ENCODE measurements at places on chromosomes 7 and 10.
A peak's percentile ranks its signal among the peaks of the same experiment; 100 is the strongest.

GRCh38 chr7:141416650-141417270 lies 134.4 kb upstream of the AGK start:
- DNase-seq, result no peak

- peak; percentile 67 for DNase-seq
These were observed 10.4 kb downstream of the KLHL7 start for GRCh38 chr7:23115991-23116390.

GRCh38 chr10:113924664-113925063 lies 70.2 kb downstream of the NHLRC2 start:
- no peak for DNase-seq

GRCh38 chr7:106102387-106102966 lies 9.6 kb downstream of the SYPL1 start:
- DNase-seq, result no peak

GRCh38 chr7:158716802-158717201 lies 12.2 kb upstream of the NCAPG2 start:
- DNase-seq, result no peak

DNA sequence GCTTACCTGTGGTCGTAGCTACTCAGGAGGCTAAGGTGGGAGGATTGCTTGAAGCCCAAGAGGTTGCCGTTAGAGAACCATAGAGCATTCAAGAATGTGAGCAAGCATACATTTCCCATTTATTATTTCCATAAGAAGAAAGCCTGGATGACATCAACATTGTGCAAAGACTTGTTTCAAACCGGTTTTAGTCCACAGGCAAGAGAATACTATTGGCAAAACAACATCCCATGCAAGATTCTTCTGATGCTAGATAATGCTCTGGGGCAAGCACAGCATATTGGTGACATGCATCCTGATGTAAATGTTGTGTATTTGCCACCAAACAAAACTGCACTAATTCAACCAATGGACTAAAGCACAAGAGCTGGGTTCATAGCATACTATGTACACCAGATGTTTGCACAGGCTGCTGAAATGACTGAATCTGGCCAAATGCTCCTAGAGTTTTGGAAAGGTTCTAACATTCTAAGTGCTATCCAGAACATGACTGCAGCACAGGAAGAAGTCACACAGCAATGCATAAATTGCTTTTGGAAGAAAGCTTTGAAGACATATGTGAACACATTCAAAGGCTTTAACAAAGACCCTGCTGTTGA lies 42.6 kb downstream of the OTUD1 start:
- no peak for DNase-seq

DNA sequence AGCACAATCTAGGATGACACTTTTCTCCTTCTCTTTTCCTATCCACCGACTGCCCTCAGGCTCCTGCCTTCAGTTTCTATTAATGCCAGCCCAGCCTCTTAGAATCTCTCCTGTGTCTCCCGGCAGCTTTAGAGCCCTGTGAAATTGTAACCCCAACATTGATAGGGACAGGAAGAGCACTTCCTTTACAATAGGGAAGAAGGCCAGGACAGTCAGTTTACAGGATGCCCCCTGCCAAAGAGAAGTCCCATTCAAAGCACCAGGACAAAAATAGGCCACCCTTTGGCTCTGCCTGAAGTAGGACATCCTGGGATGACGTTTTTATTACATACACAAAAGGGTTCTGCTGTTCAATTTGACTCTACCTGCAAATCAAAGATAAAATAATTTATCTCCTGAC lies 64.7 kb upstream of the ANK3 start:
- no peak for DNase-seq

- no peak for DNase-seq
These were observed 21.8 kb downstream of the DPYSL4 start for GRCh38 chr10:132208462-132209050.

DNA sequence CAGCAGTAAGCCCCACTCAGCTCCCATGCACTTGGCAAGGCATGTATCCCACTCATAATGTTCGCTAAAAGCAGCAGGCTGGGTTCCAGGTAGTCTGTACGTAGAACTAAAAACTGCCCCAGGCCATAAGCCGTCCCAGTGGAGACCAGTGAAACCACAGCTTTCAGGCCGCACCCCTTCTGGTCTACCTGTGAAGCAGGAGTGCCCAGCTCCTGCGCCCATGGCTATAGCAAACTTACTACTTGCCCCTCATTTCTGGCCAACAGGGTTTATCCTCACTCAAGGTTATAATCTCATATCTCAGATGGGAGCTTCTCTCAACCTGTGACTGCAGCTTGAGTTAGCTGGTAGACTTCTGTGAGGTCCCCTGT lies 338.2 kb upstream of the LRRTM3 start:
- no peak for DNase-seq

DNA sequence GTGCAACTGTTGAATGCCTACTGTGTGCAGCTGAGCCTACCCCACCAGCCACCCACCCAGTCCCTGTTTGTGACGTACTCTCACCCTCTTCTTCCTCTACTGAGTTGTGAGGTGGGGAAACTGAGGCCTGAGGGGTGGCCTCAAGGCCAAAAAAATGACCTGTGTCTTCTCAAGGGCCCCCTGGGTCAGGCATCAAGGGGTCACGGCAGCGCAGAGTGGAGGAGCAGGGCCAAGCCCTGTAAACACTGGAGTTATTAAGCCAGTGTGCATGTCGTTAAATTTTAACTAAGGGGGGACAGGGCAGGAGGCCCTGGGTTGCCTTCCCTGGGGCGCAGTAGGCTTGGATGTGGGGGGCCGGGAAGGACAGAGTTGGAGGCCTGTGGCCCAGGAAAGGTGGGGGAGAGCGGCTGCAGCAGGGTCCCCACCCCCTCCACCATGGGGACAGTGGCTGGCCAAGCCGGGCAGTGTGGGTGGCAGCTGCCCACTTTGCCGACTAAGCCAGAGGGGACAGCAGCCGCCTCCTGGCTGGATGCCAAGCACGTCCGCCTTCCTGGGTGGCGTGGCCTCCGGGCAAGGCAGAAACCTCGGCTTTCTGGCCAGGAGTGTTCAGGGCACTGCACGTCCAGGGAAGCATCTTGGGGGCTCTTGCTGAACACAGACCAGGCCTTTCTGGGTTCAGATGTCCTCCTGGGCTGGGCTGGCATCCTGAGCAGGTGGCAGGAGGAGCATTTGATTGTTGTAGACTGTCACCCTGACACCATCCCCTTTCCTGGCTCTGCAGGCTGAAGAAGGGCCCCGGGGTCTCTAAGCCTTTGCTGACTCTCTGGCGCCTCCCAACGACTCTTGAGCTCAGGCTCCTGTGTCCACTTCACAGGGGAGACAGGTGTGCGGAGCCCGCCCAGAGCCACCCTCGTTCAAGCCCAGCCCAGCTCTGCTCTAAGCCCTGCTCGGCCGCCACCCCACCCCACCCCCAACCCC lies 1.9 kb downstream of the SLC29A4 start:
- DNase-seq, result peak; percentile 49

GRCh38 chr10:35386594-35387174 lies 50.4 kb downstream of the CCNY start:
- no peak for DNase-seq

GRCh38 chr10:115939101-115939854 lies 333.7 kb downstream of the GFRA1 start:
- no peak for DNase-seq

DNA sequence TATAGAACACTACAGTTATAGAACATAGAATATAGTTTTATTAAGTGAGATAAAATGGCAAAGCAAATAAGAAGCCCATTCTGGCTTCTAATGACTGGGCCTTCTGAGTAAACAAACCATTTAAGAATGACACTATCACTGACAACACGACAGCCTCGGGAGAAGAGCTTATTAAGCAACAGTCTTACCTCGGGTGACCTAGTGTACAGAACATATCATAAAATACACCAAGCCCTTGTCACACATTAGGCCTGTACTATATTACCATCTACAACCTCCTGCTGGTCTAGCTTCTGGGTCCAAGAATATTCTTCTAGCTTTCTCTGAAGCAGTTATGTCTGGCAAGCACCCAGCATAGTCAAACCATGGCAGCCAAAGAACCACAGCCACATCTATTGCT lies 32.0 kb downstream of the CCDC186 start:
- no peak for DNase-seq

- no peak for DNase-seq
These were observed 197.5 kb downstream of the ARHGAP21 start for GRCh38 chr10:24526085-24526649.

DNA sequence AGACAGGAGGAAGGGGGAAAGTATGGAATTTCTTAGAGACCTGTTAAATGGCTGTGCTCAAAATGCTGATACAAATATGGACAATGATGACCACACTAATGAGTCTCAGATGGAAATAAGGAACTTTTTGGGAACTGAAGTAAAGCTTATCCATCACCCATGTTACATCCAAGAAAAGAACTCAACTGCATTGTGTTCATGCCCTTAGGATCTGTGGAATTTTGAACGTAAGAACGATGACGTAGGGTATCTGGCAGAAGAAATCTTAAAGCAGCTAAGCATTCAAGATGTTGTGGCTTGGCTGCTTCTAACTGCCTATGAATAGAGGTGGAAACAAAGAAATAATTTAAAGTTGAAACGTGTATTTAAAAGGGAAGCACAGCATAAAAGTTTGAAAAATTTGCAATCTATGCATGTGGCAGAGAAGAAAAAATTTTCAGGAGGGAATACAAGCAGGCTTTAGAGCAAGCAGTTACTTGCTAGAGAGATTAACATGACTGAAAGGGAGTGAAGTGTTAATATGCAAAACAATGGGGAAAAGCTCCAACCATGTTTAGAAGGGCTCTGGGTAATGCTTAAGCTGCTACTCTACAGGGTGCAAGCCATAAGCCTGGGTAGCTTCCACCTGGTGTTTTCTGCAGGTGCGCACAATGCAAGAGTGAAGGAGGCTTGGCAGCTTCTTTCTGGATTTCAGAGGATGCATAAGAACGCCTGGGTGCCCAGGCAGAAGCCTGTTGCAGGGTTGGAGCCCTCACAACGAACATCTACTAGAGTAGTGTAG lies 499.7 kb upstream of the SEMA3D start:
- no peak for DNase-seq

GRCh38 chr7:50721661-50722259 lies 60.9 kb downstream of the GRB10 start:
- no peak for DNase-seq

DNA sequence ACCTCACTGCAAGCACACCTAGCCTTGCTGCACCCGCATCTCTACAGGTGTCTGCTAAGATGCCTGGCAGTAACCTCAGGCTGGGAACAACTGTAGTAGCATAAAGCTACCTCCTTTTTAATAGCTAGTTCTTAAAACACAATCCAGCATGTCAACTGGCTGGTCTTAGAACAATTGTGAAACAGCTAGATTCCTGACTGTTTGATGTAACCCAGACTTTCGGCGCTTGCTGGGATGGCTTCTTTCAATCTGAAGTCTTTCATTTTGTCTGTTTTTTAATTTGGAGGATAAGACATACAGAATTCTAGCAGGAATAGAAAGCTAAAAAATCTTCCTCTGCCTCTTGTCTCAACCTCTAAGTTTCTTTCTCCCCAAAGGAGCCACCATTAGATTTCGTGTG lies 59.8 kb downstream of the GSDME start:
- no peak for DNase-seq

GRCh38 chr7:5533821-5534367 lies 110.3 kb upstream of the TNRC18 start:
- no peak for DNase-seq

GRCh38 chr10:61338146-61338545 lies 115.0 kb downstream of the TMEM26 start:
- no peak for DNase-seq

- no peak for DNase-seq
These were observed 233.1 kb upstream of the CSTF2T start for GRCh38 chr10:51932530-51932929.

GRCh38 chr7:91929463-91929862 lies 11.2 kb upstream of the AKAP9 start:
- no peak for DNase-seq

GRCh38 chr10:92993699-92994272 lies 66.8 kb upstream of the CYP26C1 start:
- no peak for DNase-seq

DNA sequence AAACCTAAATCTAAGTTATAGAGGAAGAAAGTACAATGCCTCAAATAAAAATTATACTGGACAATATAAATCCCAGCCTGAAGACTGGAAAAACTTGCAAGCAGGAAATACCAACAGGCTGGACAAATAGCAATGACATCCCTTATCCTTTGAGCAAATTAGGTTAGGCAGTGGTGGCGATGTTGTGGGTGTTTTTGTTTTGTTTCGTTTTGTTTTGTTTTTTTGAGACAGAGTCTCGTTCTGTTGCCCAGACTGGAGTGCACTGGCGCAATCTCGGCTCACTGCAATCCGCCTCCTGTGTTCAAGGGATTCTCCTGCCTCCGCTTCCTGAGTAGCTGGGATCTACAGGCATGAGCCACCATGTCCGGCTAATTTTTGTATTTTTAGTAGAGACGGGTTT lies 57.3 kb upstream of the TES start:
- DNase-seq, result no peak

DNA sequence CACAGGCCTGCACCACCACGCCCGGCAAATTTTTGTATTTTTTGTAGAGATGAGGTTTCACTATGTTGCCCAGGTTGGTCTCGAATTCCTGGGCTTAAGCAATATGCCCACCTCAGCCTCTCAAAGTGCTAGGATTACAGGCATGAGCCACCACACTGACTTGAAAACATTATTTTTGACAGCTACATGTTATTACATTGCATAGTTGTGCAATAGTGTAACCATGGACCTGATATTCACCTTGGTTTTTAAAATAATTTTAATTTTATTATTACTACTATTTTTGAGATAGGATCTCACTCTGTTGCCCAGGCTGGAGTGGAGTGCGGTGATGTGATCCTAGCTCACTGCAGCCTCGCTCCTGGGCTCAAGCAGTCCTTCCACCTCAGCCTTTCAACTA lies 18.4 kb downstream of the AKAP9 start:
- DNase-seq, result no peak

DNA sequence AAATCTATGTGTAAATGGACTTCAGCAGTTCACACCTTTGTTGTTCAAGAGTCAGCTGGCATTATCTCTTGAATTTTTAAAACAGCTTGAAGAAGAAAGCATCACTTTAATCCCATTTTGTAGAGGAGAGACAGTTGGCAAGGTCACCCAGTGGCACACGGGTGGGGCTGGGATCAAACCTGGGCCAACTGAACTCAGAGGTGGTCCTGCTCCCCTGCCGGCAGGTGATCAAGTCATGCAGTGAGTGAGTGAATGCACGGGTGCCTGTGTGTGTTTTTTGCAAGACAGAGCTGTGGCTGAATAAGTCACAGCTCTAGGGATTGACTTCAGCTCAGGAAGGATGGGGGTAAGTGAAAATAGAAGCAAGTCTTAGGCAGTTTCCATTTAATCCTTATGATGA lies 9.5 kb downstream of the GHRHR start:
- no peak for DNase-seq
